ENCODE measurements at places on chromosomes 12 and 14.

DNA sequence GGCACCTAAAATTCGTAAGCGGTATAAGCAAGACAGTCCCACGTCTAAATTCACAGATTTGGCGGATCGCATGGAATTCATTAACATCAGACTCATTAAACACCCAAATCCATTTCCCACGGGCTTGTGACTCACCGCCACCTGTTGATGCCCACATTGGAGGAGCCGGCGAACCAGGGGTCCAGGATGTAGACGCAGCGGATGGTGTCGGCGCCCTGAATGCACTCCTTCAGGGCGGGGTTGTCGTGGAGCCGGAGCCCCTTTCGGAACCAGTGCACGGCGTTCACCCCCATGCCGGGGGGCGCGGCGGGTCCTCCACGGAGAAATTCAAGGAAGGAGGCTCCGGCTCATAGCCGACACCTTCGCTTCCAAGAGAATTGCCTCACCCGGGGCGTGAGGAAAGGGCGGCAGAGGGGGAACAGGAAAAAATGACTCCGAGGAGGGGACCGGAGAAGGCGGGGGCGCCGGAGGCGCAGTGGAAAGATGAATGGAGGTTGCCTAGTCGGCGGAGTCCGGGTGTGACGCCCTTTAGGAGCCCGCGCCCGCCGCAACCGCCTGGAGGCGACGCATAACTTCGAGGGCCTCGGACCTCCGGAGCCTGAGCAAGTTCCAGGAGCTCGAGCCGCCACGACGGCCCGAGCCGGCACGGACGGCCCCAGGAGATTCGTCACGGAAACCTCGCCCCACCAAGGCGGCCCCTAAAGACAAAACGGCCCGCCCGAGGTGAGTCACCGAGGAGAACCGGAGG lies 506 bp downstream of the CRY1 start:
- no peak for DNase-seq

- DNase-seq: no peak
Measured at GRCh38 chr14:100771121-100771800, 44.6 kb downstream of the DLK1 start.

DNA sequence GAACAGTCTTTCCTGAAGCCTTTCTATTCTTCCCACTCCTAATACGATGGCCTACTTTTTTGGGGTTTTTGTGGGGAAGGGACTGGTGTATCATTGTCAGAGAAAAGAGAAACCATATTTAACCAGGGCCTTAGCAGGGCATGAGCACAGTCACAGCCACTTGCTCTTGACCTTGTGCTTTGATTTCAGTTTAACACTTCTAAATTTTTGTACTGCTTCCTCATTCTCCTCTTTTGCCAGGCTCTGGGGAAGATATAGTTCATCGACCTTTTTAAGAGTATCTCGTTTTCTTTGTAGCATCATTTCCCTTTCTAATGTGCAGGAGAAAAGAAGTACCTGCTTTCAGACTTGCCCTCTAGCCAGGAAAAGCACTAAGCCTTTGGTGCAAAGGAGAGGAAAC lies 2.2 kb downstream of the ZBTB1 start:
- no peak for DNase-seq

DNA sequence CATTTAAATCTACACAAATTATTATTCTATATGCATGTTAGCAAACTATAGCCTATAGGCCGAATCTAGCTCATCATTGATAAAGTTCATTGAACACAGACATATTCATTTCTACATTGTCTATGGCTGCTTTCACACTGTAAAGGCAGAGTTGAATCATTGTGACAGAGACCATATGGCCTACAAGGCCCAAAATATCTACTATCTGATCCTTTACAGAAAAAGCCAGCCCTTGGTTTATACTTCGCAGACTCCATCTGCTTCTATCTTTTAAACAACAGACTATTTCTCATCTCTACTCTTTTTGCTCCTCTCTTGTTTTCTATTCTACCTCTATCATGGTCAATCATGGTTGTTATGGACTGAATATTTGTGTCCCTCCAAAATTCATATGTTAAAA lies 190.7 kb downstream of the EXOC5 start:
- DNase-seq: no peak

- no peak for DNase-seq
Measured at GRCh38 chr14:99133636-99134515, 138.1 kb downstream of the BCL11B start.

Data from HCT116 (cell line).